Activated T-cell treated with anti-CD3 and anti-CD28 coated beads, Interleukin-2, amount 50 U/mL, for 72 hours (primary cell): ENCODE measurements at places on chromosomes 13 and 19. TPM values are rescaled to one million over a fixed set of nuclear protein-coding genes. Genes with fewer than 3 reads are reported as not detected.
A peak's percentile ranks its signal among the peaks of the same experiment; 100 is the strongest.

DNA sequence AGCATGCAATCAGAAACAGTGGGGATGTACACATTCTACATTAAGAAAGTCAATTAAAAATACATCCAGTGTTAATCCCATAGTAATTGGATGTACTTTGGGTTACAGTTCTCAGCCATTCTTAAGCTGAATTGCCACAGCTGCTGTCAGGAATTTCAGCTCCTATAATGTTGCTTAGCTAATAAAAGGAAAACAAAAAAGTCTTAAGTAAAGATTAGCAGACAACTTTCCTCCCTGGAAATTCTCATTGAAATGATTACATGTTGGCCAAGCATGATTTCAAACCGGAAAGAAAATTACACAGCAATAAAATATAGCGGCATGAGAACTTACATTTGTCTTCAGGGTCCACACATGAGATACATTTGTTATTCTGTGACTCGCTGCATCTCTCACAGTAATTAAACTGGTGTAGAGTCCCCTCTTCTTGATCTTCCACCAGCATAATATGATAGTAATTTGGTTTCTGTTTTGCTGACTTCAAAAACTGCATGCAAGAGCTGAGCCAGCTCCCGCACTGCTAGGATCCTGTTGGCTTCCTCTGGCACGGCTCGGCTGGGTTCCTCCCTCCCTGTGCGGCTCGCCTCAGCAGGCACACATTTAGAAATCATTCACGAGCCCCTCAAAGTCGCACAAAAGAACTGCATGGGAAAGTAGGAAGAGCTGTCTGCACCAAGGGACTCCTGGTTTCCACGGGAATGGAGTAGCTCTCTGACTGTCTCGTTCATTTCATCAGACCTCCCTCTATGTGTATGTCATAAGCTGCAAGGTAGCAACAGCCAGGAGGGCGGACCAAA is at the start of gene HTR2A:
Gene HTR2A, minus strand, starts transcription at position 713 of the 797 bp plus-strand sequence. CDS start 1,147 bp downstream, outside the sequence.
- no peak for DNase-seq
- H3K27ac ChIP-seq, result no peak within 1 kb of the TSS
- H3K36me3 ChIP-seq, result no peaks in the 10 kb centered on the region
- H3K4me1 ChIP-seq, result peaks cover 14% of the 10 kb centered on the region
- H3K4me3 ChIP-seq, result peak within 1 kb of the TSS; percentile 55

- H3K4me1 ChIP-seq, result peaks cover 47% of the 10 kb centered on the region
- H3K27me3 ChIP-seq, result no peaks in the 10 kb centered on the region
- no peak for DNase-seq
- H3K27ac ChIP-seq, result no peak overlapping the region
Observed at GRCh38 chr13:25844559-25845434, 207.0 kb downstream of the SHISA2 start.

DNA sequence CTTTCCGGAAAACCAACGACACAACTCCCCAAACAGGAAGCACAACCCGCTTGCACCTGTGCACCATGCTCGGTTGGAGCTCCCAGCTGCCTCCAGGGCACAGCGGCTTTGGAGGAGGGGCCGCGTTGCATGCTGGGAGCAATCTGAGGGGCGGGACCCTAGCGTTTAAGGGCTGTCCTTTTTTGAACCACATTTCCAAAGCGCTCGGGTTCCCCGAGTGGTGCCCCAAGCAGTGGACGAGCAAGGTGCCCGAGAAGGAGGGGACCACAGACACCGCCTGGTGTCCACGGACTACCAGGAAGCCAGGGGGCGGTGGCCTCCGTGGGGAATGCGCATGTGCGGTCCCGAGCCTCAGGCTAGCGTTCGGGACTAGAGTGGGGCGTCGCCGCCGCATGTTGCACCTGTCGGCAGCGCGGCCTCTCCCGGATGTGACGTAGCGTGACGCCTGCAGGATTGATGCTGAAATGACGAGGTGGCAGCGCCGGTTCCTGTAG is 11.9 kb upstream of the ZNF57 start:
- peak overlapping the region; percentile 52 for H3K4me3 ChIP-seq
- H3K36me3 ChIP-seq, result no peaks in the 10 kb centered on the region
- DNase-seq, result peak; percentile 53
- peaks cover 11% of the 10 kb centered on the region for H3K4me1 ChIP-seq
- no peak overlapping the region for H3K27ac ChIP-seq

The ZNF529 gene
- 28.7 TPM for total RNA-seq

GRCh38 chr13:99215184-99215830 is 14.7 kb downstream of the UBAC2 start:
- peak overlapping the region; percentile 90 for H3K4me3 ChIP-seq
- peak overlapping the region; percentile 96 for H3K27ac ChIP-seq
- H3K4me1 ChIP-seq, result peaks cover 87% of the 10 kb centered on the region
- no peaks in the 10 kb centered on the region for H3K27me3 ChIP-seq
- peak; percentile 65 for DNase-seq
